ENCODE measurements at places on chromosomes 7 and 10.
A peak's percentile ranks its signal among the peaks of the same experiment; 100 is the strongest.

- no peak for DNase-seq
These were observed 2.2 kb upstream of the HOXA7 start for GRCh38 chr7:27158436-27159265.

GRCh38 chr7:20240080-20240926, 23.1 kb upstream of the MACC1 start:
- no peak for DNase-seq

DNA sequence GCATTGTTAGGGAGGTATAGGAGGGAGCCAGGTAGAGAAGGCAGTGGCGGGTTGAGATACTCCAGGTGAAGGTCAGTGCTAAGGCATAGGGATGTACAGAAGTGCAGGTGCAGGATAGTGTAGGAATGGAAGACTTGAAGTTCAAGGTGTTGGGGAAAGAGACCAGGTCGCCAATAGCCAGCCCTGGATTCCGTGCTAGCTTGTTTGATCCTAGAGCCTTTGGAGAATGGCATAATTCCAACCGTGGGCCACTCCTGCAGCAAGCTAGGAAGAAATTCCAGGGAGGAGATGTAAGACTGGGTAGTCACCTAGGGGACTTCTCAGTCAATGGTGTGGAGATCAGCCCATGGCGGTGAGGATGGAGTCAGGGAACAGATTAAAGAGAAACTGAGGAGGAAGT, 272.7 kb downstream of the RPS24 start:
- no peak for DNase-seq

DNA sequence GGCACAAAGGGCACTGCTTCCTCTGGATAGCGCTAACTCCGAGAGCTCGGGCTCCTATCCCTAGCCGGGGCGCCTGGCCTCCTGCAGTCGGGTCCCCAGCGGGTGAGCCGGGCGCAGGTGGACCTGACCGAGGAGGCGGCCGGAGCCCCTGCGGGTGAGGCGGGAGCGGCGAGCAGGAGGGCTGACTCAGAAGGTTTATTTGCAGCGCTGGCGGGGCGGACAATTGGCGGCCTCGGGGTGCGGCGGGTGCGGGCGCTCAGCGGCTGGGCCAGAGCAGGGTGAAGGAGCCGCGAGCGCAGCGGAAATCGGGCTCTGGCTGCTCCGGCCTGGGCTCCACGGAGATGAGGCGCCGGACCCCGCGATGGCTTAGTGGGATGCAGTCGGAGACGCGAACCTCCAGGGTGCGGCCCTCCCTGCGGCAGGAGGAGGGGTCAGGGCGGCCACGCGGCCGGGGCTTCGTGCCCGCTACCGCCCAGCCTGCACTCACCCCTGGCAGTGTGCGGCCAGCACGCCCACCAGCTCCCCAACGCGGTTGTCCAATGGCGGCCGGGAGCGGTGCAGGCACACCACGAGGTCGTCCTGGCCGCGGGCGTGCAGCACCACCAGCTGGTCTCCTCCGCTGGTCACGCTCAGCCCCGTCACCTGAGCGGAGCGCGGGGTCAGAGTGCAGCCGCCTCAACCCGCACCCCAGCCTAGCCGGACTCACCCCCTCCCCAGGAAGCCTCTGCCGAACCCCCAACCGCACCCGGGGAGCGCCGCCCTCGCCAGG, 16.1 kb downstream of the MYO1G start:
- no peak for DNase-seq

GRCh38 chr7:96306385-96307125, 15.3 kb downstream of the SLC25A13 start:
- no peak for DNase-seq

GRCh38 chr10:125766511-125766910, 9.1 kb downstream of the MMP21 start:
- DNase-seq, result no peak

GRCh38 chr10:50310560-50311174, 59.4 kb upstream of the ASAH2 start:
- DNase-seq, result peak; percentile 15

GRCh38 chr10:75902816-75903215, 471.4 kb downstream of the LRMDA start:
- no peak for DNase-seq

- DNase-seq, result no peak
These were observed 3.8 kb upstream of the CNTNAP2 start for GRCh38 chr7:146112755-146113154.

- no peak for DNase-seq
These were observed 204.8 kb upstream of the MEOX2 start for GRCh38 chr7:15891151-15891881.

DNA sequence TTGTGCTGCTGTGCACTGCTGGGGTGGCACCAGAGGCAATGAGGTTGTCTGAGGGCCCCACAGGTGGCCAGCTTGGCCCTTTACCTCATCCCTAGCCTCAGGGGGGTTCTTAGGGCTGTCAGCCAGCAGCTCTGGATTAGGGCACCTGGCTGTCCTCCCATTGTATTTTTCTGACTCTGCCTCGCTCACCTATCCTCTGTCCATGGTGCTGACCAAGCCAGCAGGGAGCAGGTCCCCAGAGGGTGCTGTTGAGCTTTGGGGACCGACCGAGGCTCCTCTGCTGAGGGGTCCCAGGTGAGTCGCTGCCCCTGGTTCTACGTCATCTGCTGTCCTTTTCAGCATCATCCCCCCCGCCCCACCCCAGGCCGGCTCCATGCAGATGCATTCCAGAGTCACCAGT, 32.1 kb upstream of the ZNF735 start:
- no peak for DNase-seq

GRCh38 chr10:95308389-95309302, 17.8 kb upstream of the PDLIM1 start:
- no peak for DNase-seq

DNA sequence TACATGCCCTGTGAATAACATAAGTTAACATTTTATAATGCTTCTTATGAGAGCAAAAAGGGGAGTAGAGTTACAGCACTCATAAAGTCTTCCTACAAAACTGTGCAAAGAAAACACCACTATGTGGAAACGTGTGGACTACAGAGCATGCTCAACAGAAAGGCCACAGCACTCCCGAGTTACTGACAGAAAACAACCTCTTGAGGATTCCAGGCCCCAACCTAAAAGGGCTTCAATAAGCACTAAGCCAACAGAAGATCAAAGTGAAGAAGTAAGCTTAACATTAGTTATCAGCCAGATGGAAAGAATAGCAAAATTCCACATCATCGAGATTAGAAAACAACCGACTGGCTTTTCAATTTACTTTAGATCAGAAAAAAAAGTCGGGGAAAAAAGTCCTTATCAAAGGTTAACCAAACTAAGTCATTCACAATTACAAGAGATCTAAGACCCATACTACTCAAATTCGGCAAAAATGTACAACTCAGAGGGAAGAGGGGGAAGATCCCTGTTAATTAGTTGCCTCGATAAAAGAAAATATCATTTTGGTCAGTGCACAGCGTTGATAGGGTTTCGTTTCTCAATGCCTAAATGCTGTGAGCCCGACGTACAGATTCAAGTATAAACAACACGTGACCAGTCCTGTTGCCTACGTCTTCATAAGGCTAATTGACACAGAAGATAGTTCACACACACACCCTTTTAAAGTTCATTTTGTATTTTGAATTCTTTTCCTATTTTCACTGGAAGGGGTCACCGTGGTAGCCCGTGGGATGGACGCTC, 1.4 kb downstream of the KBTBD2 start:
- no peak for DNase-seq

- DNase-seq, result no peak
These were observed 25.3 kb downstream of the CFAP46 start for GRCh38 chr10:132916956-132917666.
